Activated CD8-positive, alpha-beta memory T cell treated with anti-CD3 and anti-CD28 coated beads for 1 hour (primary cell): ENCODE measurements at places on chromosomes 4 and X.

- no peak for DNase-seq
Measured at GRCh38 chr4:156754832-156755570, 216.6 kb downstream of the PDGFC start.

DNA sequence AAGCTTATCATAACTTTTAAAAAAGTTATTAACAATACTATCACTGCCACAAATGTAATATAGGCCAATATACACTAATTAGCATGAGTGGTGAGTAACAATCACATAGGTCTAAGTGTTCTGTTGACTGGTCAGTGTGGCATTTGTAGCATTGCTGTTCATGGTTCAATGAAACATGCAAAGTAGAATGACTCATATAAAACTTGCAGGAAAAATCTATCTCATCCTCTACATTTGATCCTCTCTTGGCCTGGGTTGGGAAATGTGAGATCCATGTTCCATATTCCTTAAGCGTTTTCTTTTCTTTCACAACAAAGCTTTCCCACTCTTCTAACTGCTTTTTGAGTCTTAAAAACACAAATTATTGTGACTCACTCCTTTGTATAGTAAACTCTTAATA lies 1418.7 kb downstream of the FSTL5 start:
- DNase-seq: no peak

GRCh38 chrX:45850197-45850774 lies 649.6 kb upstream of the DIPK2B start:
- no peak for DNase-seq

- DNase-seq: no peak
Measured at GRCh38 chr4:93831716-93832496, 3.4 kb downstream of the ATOH1 start.

DNA sequence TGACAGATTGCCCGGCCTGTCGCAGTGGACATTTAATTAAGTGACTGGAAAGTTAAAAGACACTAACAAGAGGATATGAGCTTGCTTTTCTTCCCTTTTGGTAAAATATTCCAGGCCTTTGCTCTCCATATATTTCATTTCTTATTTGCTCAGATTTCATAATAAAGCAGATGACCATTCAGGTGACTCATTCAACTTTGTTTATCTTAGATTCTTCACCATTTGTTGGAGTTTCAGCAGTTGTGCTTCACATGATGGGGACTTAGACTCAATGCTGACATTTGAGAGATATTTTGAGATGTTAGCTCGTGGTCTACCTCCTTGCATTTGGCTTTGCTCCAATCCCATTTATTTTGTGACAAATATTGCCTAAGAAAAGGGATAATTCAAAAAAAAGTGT lies 312.2 kb downstream of the ARHGAP24 start:
- DNase-seq: no peak

DNA sequence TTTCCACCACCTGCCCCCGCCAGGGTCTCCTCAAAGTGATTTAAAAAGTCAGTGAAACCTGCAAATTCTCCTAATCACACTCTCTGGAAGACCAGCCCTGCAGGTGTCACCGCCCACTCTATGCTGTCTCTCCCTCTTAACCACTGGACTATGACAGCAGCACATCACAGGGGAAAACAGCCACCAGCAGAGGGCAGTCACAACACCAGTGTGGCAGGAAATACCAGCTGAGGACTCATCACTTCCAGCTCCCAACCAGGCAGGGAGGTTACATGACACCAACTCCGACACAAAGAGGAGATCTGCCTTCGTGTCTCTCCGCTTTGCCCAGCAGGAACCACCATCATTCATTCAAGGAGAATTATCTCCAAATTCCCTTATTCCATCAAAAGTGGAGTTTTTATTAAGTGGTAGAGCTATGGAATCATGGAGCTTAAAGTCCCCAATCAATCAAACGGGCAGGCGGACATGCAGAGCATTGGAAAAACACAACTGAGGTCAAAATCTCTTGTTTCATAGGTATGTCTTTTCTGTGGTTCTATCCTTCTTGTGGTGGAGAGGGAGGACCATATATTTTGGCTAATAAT lies 91.3 kb downstream of the NSUN7 start:
- peak; percentile 45 for DNase-seq

GRCh38 chr4:114807357-114807756 lies 208.8 kb downstream of the UGT8 start:
- DNase-seq: no peak

GRCh38 chr4:139962130-139962684 lies 191.8 kb downstream of the MAML3 start:
- no peak for DNase-seq

DNA sequence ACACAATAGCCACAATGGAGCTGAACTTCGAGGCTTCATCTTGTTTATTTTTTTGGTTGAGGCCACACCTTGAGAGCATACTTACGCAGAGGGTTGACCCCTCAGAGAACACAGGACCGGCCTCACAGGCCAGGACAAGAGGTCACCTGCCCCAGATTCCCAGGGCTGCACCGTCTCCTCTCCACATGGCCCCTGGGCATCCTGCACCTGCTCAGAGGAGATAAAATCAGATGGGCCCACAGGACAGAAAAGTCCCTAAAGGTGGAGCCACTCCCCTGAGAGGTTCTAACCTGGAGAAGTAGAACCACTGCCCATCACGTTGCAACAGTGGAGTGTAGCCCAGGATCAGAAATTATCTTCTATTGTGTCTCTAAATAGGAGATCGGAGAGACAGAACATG lies 1.1 kb upstream of the CLDN24 start:
- DNase-seq: no peak

DNA sequence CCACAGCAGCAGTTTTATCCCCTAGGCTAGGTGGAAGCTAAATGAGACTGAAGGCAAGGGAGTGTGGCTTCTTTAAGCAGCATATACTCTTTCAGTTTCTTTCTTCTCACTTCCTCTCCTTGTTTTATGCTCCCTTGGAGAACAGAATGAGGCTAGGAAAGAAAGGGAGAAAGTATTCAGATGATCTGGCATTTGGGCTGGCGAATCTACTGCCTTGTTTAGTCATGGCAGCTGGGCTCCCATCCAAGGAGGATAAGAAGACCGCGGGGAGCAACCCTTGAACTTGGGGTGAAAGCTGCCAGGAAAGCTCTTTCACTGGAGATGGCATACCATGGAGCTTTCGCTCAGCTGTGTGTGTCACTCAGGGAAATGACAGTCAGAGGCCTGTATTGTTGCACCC lies 72.1 kb downstream of the ARHGEF38 start:
- DNase-seq: no peak

DNA sequence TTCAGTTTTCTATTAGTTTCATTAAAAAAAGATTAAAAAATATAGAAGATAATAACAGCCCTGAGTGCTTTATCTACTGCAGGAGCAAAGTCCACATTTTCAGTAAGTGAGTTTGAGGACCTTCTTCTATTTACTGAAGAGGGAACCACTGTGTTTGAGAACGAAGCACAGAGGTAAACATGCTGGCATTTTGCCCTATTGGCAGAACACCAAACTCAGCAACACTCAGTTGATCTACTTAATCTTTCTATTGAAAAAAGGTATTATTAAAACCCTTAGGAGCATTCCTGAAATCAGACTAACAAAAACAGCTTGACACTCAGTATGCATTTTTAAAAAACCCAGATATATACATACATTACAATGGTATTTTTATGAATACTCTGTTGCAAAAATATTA lies 1496.7 kb downstream of the TECRL start:
- no peak for DNase-seq

DNA sequence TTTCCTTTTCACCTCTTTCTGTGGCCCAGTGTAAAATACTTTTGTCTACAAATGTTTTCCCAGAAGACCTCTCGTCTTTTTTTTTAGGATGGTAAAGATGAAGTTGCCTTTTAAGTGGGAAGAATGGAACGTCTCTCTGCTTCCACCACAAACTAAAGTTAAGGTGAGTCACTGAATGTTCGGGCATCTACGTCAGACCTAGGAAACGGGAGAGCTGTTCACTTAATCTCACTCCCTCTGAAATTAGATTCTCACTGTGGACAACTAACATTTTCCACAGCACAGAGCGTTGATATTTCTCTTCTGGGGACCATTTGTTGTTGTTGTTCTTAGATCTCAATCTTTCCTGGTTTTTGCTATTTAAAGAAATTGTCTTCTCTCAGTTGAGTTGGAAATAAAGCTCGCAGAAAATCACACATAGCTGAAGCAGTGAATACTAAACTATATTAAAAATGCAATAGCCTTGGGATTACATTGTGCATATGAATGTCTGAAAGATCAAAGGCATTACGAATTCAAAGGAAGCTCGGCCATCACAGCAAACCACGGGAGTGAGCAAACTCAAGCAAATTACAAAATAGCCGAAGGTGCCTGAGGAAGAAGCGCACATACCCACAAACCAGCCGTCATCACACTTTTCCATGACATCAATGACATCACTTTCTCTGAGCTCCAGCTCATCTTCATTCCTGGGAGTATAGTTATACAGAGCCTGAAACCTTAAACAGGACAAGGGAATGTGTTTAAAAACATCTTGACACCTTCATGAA lies 53.9 kb upstream of the PDLIM3 start:
- no peak for DNase-seq

DNA sequence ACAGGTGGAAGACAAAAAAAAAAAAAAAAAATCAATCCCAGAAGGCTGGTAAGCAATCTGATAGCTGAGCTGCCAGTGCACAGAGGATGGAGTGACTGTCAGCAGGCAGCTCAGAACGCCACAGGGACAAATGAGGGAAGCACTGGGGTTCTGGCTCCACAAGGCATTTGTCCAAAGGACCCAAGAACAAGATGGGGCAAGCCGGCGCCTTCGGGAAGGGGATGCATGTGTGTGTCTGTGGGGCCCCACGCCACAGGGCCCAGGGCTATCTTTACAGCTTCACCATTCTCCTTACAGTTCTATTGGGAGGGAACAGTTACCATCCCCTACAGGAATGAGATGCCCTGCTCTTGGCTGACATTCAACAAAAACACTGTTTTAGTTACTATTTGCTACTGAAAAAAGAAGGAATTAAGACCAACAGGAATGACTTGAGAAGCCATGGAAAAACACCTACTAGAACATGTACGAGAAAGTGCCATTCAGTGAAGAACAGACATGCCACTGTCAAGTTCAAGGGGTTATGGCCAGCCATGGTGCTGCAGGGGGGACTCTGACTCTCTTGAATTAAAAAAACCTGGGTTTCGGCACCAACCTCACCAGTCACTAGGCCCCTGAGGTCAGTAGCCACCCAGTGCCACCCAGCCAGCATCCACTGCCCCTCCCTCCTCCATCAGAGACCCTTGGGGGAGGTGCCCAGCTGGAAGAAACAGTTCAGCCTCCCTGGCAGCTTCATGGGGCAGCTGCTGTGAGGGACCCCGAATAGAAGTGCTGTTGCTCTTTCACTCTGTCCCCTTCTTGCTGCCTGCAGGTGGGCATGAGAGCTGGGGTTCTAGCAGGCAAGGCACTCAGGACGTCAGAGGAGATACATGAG lies 18.5 kb downstream of the WDR1 start:
- DNase-seq: no peak

GRCh38 chrX:67328476-67328875 lies 215.3 kb upstream of the AR start:
- no peak for DNase-seq

- DNase-seq: no peak
Measured at GRCh38 chr4:17309567-17310268, 202.2 kb downstream of the QDPR start.

- DNase-seq: no peak
Measured at GRCh38 chr4:4792466-4792865, 67.0 kb upstream of the MSX1 start.
